ENCODE measurements at places on chromosomes 11 and 22.

GRCh38 chr11:85902353-85902752 is 47.2 kb downstream of the CCDC83 start:
- no peak for DNase-seq

DNA sequence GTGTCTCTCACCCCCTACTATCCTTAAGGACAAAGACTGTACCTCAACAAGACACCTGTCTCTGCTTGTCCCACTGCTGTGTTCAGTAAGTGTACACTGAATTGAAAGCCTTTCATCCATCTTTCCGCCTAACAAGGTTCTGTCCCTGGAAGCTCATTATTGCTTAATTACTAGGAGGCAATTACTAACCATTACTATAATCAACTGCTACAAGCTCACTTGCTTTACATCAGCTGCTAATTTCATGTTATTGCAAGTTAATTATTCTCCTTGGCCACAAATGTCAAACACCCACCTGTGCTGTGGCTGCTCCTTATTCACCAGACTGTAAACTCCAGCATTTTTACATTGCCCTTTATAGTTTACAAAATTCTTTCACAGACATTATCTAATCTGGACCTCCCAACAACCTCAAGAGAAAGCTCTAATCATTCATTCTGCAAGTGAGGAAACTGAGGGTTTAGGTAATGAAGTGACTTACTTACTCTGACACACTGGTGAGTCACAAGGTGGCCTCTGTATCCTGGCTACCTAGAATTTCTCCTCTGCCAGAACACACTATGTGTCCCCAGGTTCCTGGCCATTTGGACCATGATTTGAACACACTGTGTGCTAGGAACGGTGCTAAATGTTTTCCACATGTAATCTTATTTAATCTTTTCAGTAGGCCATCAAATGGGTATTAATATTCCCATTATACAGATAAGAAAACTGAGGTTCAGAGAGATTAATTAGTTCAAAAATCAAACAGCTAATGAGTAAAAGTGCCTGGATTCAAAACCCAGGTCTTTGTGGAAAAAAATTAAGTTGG is 66.7 kb downstream of the RAB30 start:
- no peak for DNase-seq

DNA sequence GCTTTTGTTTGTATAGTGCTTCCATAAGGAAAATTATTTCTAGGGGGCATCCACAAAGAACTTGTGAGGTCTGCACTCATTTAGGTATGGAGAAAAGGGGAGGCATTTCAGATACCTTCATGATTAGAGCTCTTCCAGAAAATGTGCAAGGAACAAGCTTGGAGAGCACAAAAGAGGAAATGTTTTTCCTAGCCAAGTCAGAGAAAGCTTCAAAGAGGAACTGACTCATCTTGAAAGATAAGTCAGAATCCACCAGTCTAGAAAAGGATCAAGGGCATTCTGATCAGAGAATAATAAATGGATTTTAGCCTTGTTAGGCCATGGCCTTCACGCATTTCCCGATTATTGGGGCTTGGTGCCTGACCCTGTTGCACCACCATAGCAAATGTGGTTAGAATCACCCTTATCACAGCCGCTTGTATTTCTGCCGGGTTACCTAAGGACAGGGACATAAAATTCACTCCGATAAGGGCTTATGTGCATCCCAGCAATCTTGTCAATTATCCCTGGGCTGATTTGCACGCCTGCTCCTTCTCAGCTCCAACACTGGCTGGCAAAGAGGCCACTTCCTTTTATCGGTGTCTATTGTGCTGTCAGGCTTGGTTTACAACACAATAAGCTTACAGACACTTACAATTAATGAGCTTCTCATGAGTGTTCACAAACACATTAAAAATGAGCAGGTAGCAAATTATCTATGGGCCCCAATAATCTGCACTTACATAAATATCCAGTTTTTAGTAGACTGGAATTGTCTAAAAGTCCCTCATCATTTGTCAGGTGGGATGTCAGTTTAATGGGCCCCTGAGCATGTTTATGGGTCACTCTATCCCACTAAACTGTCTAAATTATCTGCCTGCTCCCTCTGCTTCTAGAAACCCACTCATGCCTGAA is 613.5 kb downstream of the SOX6 start:
- DNase-seq, result no peak

DNA sequence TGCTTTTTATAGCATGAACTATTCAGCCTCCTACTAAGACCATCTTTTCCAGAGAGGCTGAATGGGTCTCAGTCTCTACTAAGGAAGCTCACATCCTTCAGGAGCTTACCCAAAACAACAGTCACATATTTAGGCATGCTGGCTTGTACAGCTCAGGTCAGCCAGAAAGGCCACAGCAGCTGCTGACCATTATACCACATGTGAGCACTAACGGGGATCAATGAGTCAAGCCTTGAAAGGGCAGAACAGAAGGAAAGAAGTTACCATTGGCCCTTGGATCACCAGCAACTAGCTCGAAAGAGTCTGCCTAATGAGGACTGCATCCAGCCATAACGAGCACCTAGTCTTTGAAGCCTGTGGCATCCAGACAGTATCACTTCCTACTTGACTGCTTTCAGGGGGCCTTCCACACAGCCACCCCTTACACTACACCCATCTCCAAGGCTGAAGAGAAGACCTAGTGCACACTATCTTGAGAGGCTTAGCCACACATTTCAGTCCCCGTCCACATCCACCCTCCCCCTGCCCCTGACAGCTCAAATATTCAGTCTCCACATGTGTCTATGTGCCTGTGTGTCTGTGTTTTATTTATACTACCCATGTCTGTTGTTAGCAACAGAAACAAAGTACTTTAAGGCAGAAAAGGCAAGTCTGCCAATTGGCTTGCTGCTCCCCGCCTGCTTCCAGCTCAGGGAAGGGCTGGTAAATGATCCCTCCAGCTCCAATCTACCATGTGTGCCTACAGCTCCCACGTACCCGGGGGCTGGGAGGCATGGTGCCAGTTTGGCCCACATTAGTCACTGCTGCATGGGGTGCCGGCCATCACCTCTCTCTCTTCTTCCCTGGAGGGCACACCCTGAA is 95.5 kb downstream of the RPL27A start:
- DNase-seq, result peak; percentile 11

DNA sequence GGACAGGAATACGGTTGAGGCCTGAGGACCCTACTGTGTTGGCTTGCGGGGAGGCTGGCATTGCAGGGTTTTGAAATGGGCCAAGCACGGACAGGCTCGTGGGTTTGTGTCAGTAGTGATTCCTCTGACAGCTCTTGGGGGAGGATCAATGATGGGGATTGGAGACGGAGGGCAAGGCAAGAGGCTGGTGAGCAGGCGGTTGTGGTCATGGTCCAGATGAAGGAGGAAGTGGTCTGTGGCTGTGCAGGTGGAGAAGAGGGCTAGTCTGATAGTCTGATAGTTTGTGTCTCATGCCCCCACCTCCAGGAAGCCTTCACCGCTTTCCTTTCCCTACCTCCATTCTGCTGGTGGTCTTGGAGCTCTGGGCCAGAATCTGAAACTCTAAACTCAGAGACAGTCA is 3.0 kb downstream of the MAFF start:
- DNase-seq, result no peak

Data from neuronal stem cell (in vitro differentiated cells).